CD8-positive, alpha-beta memory T cell (primary cell): ENCODE measurements at places on chromosomes 2 and 18. TPM values are rescaled to one million over a fixed set of nuclear protein-coding genes. Genes with fewer than 3 reads are reported as not detected.

Gene UGT1A5
- polyA plus RNA-seq = not detected

GRCh38 chr18:59624369-59624765 lies 72.9 kb downstream of the CCBE1 start:
- H3K36me3 ChIP-seq = no peaks in the 10 kb centered on the region
- H3K27me3 ChIP-seq = no peaks in the 10 kb centered on the region
- no peak overlapping the region for H3K4me3 ChIP-seq
- H3K27ac ChIP-seq = no peak overlapping the region
- DNase-seq = no peak

GRCh38 chr2:126850940-126851339 lies 47.8 kb upstream of the TEX51 start:
- H3K27me3 ChIP-seq = no peaks in the 10 kb centered on the region
- no peak overlapping the region for H3K27ac ChIP-seq
- H3K4me1 ChIP-seq = no peaks in the 10 kb centered on the region
- no peak overlapping the region for H3K4me3 ChIP-seq
- H3K36me3 ChIP-seq = no peaks in the 10 kb centered on the region
- no peak for DNase-seq

GRCh38 chr2:49255409-49255971 lies 101.2 kb upstream of the FSHR start:
- H3K27ac ChIP-seq = no peak overlapping the region
- no peaks in the 10 kb centered on the region for H3K27me3 ChIP-seq
- no peak for DNase-seq
- H3K36me3 ChIP-seq = no peaks in the 10 kb centered on the region
- no peaks in the 10 kb centered on the region for H3K4me1 ChIP-seq
- no peak overlapping the region for H3K4me3 ChIP-seq

DNA sequence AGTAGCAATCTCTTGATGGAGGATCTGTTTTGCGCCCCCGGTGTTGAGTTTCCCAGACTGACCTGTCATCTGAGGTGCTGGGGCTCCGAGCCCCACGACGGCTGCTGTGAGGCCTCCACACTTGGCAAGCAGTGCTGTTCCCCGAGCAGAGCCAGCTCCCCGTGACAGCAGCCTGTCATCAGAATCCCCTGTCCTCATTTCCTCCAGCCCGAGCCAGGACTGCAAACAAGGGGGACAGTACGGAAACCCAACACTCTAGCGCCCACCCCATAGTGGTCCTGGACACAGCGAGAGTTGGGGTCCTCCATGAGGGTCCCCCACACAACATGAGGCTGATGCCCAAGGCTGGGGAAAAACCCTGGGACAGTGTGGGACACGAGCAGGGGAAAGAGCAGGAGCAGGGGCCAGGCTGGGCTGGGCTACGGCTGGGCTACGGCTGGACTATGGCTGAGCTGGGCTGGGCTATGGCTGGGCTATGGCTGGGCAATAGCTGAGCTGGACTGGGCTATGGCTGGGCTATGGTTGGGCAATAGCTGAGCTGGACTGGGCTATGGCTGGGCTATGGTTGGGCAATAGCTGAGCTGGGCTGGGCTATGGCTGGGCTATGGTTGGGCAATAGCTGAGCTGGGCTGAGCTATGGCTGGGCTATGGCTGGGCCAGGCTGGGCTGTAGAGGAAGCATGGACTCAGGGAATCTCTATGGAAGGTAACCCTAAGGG lies 1.5 kb upstream of the KLHL30 start:
- peaks cover 5% of the 10 kb centered on the region for H3K4me1 ChIP-seq
- no peak overlapping the region for H3K4me3 ChIP-seq
- H3K27ac ChIP-seq = no peak overlapping the region
- H3K27me3 ChIP-seq = no peaks in the 10 kb centered on the region
- DNase-seq = no peak
- no peaks in the 10 kb centered on the region for H3K36me3 ChIP-seq
